ENCODE measurements at places on chromosomes 6 and 20.

DNA sequence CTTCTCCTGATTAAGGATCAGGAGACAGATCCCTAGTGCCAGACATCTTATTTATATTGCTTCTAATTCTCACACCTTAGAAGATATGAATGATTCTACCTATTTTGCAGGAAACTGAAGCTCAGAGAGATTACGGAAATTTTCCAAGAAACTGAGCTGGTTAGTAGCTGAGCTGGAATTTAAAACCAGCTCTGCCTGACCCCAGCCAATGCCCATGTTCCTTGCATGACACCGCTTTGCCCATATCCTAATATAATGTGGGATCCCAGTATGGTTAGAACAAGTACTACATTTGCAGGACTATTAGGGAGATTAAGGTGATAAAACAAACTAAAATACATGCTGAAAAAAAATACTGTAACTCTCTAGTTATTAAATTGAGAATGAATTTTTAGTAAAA is 1.9 kb downstream of the TMEM30A start:
- no peak for DNase-seq

GRCh38 chr20:51938559-51939258 is 136.4 kb upstream of the SALL4 start:
- no peak for DNase-seq

- no peak for DNase-seq
Observed at GRCh38 chr20:40540166-40540565, 148.9 kb downstream of the MAFB start.

- DNase-seq = no peak
Observed at GRCh38 chr6:75449630-75450206, 43.9 kb downstream of the FILIP1 start.

DNA sequence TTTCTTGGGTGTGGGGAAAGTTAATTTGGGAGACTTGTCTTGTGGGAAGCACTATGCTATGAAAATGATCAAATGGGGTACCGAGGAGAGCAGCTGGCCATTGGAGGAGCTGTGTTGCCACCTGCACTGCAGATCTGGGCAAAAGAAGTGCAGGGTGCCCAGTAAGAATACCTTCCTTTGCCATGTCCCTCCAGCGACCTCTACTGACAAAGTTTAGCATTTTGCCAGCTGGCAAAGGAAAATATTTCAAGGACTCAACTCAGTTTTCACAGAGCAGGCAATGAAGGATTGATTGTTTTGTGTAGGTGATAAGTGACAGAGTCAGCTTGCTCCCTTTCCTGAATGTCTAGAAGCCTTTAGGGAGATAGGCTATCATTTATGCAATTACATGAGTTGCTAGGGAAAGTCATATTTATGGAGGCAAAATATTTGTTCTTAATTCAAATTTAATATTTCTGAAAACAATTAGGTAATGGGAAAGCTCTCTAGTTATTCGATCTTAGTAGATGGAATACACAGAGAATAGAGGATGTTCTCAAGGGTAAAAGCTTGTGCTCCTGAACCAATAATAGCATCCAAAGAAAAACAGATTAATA is 118.4 kb downstream of the FARS2 start:
- no peak for DNase-seq

Data from NCI-H187 (cell line).